Stimulated activated CD4-positive, alpha-beta T cell treated with anti-CD3 and anti-CD28 coated beads, Interleukin-4, amount 100 ng/mL, for 4 hours (primary cell): ENCODE measurements at places on chromosomes 6 and 20.
A peak's percentile ranks its signal among the peaks of the same experiment; 100 is the strongest.

GRCh38 chr6:75299801-75300530 lies 15.4 kb upstream of the TMEM30A start:
- no peak for DNase-seq

- DNase-seq = peak; percentile 40
These were observed 43.0 kb upstream of the CCR6 start for GRCh38 chr6:167079853-167080297.

GRCh38 chr6:163311830-163312229 lies 102.7 kb upstream of the QKI start:
- DNase-seq = no peak

DNA sequence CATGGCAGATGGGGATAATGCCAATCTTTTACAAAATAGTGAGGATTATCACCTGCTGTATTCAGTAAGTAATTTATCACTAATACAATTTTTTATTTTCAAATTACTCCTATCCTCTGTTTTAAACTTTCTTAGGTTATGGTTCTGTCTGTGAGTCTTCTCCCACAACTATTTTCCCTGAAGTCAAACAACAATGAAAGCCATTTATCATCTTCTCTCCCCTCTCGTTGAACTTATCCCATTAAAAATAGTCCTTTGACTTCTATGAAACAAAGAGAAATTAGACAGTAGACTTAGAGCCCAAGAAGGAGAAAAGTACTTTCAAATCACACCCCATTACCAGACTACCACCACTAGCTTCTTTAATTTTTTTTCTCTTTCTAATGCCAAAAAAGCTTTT lies 147.7 kb downstream of the SIM1 start:
- DNase-seq = no peak

GRCh38 chr6:6105472-6106036 lies 98.8 kb upstream of the NRN1 start:
- DNase-seq = no peak

- no peak for DNase-seq
These were observed 437.5 kb upstream of the RGS17 start for GRCh38 chr6:153568628-153569027.

DNA sequence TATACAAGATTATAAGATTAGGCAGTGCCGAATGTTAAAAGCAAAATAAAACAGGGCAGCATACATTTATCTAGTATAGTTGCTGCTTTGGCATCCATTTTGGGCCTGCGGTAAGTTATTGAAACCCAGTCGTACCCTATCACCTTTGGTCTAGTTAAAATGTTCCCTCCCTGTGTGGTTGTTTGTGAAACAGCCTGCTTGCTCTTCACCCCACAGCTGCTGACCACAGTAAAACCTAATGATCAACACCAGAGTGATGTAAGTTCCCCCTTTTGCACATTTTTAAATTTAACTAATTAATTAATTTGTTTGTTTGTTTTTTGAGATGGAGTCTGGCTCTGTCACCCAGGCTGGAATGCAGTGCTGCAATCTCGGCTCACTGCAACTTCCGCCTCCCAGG lies 50.3 kb upstream of the TXNDC5 start:
- no peak for DNase-seq

DNA sequence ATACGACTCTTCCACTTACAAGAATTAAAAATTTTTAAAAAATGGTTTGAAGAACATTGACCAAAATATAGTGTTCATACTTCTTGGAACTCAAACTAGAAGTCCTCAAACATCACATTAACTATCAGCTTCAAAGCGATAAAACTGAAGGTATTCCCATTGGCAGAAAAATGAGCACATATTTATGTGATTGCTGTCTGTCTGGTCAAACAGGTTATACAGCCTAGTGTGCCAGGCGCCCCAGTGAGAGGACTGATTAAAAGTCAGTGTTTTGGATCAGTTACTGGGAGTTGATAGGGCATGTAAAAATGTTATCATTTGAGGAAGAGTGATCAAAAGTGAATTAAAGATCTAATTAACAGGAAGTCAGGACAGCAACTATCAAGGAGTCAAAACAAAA lies 738.8 kb downstream of the HDGFL1 start:
- DNase-seq = no peak

- DNase-seq = no peak
These were observed 134.1 kb downstream of the COL9A1 start for GRCh38 chr6:70168681-70169377.

GRCh38 chr6:54010340-54011276 lies 100.6 kb upstream of the MLIP start:
- no peak for DNase-seq

- no peak for DNase-seq
These were observed 127.3 kb downstream of the RTN4IP1 start for GRCh38 chr6:106501960-106502371.

DNA sequence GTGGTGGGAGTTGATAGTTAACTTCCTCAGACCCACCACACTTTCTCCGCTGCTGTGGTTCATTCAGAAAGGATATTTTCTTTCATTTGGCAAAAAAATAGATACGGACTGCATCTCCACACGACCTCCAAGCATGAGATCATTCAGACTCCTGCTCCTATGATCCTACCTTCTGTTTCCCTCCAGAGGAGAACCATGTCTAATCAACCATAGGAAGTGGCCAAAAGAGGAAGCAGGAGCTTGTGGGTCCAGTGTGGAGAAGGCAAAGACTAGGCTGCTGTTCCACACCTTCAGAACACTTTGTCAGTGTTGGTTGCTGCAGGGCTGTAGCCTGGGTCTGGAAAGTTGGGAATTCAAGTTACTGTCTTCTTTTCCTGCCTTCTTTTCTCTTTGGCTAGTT lies 10.6 kb upstream of the KIF13A start:
- no peak for DNase-seq

GRCh38 chr20:49983123-49983847 lies 505 bp downstream of the SNAI1 start:
- DNase-seq = no peak
